ENCODE measurements at places on chromosomes 6 and 20. TPM values are rescaled to one million over a fixed set of nuclear protein-coding genes. Genes with fewer than 3 reads are reported as not detected.

DNA sequence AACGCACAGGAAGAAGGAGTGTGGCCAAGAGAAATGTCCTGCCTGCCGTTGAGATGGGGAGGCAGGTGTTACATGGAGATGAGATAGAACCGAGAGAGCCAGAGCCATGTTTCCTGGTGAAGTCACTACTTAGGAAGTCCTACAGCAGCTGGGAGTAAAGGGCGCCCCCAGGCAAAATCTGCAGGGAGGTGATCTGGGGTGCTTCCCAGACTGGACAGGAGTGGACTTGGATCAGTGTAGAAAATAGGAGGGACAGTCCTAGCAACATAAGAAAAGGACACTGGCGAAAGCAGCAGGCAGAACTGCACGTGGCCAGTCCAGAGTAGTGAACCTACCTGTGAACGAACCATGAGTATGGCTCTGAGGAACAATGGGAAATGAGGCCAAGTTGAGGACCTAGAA lies 85.3 kb downstream of the CD164 start:
- DNase-seq = no peak

Gene ZC2HC1B
- not detected for total RNA-seq

- DNase-seq = no peak
Measured at GRCh38 chr6:128256095-128256494, 264.3 kb downstream of the PTPRK start.

Gene CYP39A1
- total RNA-seq = 0.62 TPM

- DNase-seq = no peak
Measured at GRCh38 chr20:44838521-44838920, 28.2 kb upstream of the RIMS4 start.

DNA sequence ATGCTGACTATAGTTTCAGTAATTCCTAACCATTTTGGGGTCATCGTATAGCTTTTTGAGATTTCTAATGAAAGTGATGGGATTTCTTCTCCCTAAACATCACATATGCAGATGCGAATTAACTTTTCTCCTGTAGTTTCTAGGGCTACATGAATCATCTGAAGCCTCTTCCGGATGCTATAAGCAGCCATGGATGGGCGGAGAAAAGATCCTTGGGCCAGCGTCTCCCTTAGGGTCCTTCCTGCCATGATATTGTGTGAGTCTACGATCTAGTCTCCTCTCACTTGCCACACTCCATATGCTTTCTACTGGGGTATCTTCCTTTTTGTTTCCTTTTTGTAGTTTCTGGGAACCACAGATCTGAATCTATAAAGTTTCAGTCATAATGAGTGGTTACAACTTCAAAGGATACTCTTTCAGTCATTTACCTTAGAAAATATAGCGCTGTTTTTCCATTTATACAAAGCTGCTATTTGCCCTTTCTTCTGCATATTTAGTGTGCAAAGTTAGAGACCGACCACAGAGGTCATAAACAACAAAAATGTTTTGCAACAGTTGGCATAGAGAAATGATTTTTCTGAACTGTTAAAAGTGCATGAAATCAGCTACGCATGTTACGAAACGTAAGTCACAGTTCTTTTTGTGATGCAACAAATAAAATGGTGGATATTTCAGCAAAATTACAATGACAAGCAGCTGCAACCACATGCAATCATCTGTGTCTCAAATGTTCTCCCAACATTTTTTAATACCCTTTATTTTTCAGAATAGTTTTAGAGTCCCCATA lies 396.2 kb upstream of the SLC35B3 start:
- no peak for DNase-seq

Gene CST2
- total RNA-seq = not detected

DNA sequence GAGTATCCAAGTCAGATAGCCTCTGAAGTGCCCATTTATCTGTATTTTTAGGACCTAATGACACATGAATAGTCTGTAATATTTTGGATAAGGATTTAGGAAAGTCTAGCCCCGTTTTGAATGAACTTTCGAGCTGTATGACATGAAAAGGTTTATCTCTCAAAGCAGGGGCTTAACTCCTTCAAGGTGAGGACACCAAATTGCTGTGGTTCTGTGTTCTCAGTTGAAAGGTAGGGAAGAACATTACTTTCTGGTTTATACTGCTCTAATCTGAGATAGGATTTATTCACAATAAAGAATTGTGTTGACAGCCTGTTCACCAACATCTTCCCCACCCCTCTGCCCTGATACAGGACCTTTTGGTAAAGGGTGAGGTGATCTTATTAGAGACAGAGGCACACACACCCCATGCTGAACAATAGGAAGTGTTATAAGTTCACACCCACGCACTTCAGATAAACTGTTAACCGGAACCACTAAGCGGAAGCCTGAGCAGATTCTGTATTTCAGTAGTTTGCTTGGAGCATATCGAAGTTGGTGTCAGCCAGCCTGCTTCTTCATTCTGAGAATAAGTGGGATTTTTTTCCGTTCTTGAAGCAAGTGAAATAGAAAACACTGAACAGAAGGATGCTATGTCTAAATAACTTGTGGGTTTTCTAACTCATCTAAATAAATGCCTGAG lies 223.3 kb downstream of the TMEM242 start:
- no peak for DNase-seq

DNA sequence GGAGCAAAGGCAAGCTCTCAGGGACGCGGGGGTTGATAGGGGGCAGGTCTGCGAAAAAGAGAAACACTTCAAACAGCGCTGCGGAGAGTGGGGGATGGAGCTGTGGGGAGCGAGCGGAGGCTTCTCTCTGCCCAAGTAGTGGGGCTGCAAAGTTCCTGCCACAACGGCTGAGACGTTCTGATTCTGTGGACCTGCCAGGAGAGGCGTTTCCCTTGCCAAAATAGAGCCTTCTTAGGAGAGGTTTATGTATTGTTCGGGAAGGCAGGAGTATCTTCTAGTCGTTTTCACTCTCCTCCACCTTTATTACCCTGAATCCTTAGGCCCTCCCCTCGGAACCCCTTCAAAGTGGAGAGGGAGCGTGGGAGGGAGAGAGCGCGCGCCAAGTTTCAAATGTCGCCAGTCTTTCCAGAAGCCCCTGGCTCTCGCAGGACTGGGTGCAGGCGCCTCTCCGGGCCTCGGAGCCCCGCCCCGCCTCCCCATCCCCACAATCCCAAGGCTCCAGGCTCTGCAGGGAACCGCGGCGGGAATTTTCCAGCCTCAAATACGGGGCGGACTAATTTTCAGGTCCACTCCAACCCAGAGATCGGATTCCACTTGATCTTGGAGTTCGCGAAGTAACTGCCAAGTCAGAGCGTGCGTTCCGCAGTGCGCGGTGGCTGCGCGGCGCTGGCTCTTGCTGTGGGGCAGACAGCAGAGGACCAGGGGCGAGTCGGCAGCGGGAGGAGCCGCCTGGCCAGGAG lies 10.0 kb upstream of the POU3F2 start:
- DNase-seq = no peak

Gene BMP2
- 0.92 TPM for total RNA-seq

DNA sequence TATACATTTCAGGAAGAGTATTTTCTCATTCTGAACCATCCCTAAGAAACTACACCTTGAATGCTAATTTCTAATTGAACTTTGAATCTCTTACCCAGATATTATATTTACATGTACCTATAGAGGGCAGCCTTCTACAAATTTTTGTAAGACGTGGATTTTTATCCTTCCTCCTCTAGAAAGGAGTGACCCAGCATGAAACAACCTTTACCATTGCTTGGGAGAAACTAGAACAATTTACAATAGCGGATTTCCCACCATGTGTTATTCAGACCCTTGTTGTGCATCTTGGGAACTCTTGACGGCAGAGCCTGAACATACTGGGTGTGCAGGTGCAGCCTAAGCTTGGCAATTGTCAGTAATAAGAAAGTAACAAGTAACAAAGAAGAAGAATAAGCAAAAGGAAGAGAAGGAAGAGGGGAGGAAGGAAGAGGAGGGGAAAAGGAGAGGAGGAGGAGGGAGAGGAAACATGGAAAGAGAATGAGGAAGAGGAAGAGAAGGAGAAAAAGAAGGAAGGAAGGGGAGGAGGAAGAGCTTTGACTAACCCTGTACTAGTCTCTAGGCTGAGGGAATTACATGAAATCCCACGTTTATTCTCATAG lies 10.8 kb upstream of the TAAR1 start:
- DNase-seq = no peak

GRCh38 chr20:11248687-11249638 lies 575.2 kb upstream of the JAG1 start:
- no peak for DNase-seq

Gene CDH26
- total RNA-seq = not detected

- no peak for DNase-seq
Measured at GRCh38 chr6:28124971-28125353, 553 bp downstream of the ZSCAN16 start.

Gene EYS
- total RNA-seq = not detected

DNA sequence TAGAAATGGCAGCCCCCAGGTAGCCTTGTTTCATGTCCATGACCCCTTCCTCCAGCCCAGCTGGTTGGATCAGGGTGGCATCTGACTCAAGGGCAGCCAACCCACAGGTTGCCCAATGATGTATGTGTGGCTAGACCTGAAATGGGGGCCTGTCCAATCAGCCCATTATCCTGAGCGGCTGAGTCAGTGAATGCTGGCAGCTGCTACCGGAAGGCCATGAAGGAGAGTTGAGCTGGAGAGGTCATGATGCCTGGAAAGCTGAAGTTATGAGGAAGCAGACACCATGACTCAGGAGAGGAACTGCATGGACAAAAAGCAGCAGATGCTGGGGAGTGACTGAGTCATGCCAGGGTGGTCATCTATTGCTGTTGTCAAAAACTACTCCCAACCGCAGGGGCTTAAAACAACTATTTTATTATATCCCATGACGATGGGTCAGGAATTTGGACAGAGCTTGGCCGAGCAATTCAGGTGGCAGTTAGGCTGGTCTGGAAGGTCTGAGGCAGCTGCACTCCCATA lies 67.3 kb downstream of the MDGA1 start:
- DNase-seq = no peak

Data from chondrocyte (in vitro differentiated cells).